ENCODE measurements at places on chromosomes 2 and 18.

DNA sequence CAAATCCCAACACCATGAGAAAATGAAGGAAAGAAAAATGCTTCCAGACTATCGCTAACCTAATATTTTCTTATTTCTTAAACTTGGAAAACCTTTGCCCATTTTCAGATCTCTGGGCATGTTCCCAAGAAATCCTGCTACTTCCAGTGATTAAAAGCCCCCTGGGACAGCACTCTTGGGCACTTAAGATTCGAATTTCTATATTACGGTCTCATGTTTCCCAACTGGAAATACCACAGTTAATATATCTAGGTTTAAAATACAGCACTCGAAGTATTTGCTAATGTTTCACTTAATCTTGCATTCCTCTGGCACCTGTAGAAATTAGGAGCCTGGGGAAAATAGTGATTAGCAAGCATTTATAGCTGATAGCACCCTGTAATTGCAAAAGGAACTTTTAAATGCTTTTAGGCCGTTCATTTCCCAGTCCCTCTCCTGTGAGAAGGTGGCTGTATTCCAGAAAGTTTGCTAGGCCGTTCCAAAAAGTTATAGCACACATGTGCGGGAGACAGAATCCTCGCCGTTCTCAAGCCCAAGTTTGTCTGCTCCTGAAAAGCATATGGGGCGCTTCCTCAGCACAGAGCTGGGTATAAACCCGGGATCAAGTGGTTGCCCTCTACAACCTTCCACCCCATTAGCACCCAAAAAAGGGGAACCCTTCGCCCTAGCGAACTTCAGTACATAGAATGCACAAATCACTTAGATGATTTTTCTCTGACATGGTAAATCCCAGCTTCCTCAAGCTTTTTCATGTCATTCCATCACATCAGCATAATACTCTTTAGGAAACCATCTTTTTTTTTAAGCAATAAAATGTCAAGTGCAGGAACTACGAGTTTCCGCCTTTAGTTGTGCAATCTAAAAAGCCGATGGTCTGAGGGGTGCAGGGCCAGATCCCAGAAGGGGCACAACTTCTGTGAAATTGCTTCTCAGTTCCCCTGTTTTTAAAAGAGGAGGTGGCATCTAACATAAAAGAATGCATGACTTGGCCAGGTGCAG, 60.6 kb downstream of the DIPK1C start:
- no peak for DNase-seq

DNA sequence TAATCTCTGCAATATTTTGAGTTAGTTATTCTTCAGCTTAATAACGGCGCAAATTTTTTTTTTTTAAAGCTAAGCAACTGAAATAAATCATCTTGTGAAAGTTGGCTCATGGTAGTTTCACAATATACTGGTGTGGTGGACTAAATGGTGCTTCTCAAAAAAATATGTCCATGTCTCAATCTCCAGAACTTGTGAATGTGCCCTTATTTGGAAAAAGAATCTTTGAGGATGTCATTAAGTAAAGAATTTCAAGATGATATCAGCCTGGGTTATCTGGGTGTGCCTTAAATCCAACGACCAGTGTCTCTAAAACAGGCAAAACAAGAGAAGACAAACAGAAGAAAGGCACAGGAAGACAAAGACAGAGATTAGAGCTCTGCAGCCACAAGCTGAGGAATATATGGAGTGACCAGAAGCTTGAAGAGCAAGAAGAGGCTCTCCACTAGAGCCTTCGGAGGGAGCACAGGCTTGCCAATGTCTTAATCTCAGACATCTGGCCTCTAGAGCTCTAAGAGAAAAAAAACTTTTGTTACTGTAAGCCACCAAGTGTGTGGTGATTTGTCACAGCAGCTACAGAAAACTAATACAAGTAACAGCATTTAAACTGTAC, 71.4 kb downstream of the HNMT start:
- DNase-seq: no peak

DNA sequence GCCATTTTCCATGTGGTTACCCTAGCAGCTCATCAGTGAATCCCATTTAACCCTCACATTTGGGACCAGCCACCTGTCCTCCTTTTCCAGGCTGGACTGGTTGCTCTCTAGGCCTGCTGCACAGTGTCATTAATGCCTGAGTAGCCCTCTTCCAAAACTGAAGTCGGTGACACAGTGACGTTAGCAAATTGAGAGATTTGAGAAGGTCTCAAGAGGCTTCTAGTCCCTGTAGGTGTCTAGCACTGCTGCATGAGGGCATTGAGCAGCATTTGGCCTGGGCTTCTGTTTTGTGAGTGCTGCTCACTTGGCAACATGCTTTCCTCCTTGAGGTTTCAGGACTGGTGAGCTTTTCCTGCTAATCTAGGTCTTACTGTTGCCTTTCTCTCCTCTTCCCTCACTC, 36.7 kb downstream of the PKP4 start:
- no peak for DNase-seq

DNA sequence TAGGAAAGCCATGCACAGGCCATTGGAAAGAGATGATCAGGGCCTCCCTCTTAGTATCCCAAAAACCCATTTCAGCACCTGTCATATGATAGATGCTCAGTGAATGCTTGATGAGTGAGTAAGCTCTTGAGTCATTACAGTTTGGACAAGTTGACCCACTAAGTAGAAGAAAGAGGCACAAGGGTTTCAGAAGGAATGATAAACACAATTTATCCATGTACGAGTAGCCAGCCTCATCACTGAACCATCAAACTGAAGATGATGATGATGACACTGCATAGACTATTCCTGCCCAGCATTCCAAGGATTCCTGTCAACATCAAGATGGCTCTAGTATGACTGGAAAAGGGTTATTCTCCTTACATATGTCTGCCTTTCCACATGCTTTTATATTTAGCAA, 596.0 kb downstream of the BCL11A start:
- no peak for DNase-seq

- no peak for DNase-seq
Measured at GRCh38 chr2:112840068-112840445, 3.5 kb upstream of the IL1B start.

GRCh38 chr18:69845593-69846506, 101.8 kb downstream of the CD226 start:
- DNase-seq: no peak

GRCh38 chr2:216551234-216552068, 52.8 kb downstream of the RPL37A start:
- no peak for DNase-seq

DNA sequence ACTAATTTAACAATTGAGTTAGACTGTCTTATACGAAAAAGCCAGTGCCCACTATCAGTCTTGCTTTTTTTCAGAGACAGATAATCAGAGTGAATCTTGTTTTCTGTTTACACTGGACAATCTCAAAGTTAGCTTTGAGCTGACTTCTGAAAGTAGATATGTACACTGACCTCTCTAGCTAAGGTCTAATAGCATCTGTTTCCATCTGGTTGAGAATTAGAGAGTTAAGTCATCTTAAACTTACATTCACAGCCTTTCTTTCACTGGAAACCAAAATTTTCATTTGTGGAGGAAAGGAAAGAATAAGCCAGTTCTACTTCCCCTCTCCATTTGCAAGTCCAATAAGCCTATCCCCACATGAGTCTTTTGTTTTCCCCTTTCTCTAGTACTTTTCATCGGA, 89.3 kb downstream of the VRK2 start:
- DNase-seq: no peak

DNA sequence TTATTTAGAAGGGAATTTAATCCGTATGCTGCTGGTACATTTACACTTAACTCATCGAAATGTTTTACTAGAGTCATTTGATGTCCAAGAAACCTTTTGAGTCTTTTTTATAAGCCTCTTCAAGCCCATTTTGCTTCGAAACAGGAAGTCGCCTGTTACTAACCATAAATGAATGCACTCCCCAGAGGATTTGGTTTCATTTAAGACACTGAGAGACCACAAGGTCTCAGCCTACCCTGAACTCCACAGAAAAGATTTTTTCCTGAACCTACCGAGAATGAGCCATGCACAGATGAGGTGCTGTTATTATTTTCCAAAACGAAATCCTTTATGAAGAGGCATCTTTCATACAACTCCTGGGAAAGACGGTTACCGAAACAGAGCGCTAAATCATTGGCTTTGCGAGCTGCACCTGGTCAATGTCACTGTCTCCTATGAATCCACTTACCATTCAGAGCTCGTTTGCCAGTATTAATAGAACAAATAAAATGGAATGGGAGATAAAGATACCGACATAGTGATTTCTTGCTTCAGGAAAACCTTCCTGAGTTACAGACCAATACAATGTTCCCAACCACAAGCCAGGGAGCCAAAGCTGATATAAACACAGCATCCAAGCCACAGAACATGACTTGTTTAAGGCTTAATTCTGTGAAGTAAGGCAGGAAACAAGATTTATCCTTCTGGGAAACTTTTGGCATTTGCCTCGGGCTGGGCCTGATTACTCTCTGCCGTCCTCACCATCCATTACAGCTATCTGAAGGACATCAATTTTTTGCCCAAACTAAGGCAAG, 382.1 kb downstream of the OSR1 start:
- DNase-seq: no peak

DNA sequence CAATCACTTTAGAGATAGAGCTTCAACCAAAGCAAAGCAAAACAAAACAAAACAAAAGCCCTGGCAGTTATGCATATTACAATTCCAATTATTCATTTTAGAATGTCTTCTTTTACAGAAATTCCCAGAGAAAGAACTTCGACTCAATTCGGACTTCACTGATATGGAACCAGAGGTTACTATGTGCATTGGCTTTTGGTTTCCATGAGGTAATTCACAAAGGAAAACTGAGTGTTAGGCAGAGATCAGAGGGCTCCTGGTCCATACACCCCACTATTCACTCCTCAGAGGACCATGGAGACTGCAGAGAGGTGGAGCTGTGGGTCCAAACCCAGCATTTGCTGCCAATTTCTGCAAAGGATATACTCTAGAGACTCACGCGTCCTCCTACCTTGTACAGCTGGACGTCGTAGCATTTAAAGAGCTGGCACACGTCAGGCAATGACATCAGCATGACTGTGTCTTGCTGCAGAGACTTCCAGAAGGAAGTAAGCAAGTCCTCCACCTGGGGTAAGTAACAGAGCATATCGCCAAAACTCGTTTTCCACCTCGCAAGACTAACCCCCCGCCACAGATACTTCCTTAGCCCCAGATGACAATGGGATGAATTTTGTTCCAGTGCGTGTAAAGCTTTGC, 31.3 kb upstream of the CREG2 start:
- DNase-seq: no peak

DNA sequence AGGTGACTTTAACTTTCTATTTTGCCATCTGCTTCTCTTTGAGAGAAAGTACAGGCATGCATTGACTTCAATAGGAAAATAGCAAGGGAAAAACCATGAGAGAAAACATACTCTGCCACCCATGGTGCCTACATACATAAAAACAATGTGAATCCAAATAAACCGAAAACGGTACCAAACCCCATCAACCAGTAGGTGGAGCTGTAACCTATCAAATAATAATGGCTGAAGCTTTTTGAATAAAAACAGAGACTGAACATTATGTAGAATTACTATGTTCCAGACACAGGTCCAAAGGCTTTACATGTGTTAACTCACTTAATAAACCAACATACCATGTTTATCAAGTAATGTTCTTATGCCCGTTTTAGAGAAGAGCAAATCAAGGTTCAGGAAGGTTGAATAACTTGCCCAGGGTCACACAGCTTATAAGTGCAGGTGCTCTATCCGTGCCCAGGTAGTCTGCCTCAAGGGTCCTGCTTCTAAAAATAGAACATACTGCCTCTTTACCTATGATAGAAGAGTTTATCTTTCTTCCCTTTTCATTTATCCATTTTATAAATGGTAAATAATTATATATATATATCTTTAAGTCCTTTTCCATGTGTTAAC, 293.9 kb upstream of the SYT4 start:
- no peak for DNase-seq

DNA sequence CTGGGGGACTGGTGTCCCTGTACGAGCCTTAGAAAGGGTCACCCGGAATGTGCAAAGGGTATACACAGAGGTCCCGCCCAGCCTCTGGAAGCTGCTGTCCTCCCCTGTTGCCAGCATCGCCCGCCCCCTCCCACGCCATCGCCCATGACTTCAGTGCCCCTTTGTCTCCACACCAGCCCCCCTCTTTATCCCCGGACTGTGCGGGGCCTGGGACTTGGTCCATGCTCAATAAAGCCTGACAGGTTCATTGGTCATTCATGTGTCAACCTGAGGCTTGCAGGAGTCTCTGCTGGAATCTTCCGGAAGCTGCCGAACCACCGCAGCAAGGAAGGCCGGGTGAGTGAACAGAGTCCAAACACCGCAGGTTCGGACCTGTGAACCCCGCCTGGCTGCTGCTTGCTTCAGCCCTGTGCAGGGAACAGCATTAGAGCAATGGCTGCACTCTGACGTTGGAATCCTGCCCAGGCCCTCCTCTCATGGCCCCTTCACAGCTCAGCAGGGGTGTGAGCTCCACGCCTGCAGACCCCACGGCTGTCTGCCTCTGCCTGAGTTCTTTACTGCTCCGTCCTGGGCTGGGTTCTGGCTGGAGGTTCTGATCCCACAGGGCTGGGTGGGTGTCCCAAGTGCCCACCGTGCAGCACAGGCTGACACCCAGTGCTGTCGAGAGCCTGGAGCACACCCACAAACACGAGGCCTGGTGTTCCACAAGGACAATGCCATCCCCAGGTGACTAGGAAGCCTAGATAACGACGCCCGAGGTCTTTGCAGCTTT, 96.5 kb downstream of the SEPTIN10 start:
- no peak for DNase-seq

DNA sequence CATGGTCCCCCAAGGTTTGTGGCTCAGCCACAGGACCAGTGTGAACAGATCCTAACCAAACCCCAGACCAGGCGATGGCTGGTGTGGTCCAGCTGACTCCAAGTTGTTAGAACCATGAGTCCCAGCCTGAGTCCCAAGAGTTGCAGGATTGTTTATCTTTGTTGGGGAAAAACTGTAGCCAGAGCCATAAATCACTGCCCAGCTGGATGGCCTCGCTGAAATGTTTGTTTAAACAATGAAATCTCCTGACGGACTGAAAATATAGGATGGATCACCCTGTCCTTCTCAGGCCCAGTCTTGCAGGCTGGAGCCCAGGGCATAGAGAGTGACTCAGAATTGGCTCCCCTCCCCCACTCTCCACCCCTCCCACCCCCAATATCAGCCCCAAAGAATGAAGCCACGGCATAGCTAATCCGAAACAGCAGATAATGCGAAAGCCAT, 36.4 kb downstream of the PKDCC start:
- DNase-seq: no peak

DNA sequence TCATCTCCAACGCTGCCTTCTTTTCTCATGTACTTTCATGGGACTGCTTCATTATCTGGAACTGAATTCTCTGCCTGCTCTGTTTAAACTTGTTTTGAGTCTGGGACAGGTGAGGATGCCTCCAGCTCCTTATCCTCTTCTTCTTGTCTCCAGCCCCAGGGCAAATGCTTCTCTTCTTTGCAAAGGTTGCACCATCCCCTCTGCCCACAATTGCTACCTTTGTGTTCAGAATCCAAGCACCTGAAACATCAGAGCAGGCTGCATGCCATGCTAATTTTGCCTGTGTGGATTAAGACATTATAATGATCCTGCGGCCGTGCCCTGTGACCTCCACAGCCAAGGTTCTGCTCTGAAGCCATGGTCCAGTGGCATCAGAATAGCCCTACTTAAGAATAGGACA, 309.5 kb downstream of the EPHA4 start:
- no peak for DNase-seq
